ENCODE measurements at places on chromosomes 16 and 17.

GRCh38 chr16:18942061-18942460 is 15.9 kb upstream of the SMG1 start:
- no peak for DNase-seq

DNA sequence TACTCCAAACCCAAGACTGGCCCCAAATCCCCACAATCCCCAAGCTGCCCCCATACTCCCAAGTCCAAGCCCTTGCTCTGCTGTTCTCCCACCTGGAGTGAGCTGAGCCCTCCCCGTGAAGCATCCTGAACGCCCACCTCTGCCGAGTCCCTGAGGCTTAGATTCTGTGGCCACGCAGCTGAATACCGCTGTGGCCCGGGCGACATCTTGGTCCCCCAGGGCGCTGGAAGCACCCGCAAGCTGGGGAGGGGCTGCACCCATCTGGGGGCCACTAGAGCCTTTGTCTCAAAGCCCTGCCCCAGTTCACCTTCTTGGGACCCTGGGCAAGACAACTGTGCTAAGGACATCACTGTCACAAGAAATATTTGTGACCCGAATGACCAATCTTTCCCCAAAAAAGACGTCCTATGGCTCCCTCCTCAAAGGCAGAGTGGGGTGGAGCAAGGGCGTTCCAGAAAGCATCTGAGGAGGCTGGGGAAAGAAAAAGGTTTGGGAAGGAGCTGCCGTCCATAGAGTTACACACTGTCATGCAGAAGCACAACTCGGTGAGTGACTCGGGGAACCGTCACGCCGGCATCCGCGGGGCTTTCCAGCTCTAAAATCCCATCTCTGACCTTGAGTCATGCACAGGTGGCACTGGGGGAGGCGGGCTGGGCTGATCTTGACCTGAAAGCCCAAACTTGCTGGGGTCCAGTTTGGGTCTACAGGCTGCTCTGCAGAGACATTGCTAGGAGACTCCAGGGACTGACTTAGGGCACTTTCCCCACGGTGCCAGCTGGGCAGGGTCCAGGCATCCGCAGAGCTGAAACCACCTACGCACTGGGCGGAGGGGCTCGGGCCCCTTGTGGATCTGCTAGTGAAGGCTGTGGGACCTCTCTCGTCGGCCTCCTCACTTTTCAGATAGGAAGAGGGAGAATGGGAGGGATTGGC is 6.6 kb downstream of the PTX4 start:
- DNase-seq, result peak; percentile 84

DNA sequence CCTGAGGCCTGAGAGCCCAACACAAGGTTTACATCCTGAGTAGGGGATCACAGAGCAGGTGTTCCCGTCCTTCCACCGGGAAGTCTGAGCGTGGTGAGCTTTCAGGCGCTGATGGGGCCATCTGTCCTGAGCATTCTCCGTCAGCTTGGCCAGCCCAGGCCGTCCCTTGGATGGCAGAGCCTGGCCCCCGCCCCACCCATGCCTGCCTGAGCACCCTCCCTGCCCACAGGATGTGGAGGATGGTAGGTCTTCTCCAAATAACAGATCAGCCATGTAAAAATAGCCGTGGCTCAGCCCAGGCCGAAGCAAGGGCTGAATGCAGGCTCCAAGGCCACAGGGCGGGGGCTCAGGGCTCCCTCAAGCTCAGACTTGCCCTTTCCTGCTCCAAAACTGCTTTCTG is 20.2 kb downstream of the SPNS2 start:
- no peak for DNase-seq

DNA sequence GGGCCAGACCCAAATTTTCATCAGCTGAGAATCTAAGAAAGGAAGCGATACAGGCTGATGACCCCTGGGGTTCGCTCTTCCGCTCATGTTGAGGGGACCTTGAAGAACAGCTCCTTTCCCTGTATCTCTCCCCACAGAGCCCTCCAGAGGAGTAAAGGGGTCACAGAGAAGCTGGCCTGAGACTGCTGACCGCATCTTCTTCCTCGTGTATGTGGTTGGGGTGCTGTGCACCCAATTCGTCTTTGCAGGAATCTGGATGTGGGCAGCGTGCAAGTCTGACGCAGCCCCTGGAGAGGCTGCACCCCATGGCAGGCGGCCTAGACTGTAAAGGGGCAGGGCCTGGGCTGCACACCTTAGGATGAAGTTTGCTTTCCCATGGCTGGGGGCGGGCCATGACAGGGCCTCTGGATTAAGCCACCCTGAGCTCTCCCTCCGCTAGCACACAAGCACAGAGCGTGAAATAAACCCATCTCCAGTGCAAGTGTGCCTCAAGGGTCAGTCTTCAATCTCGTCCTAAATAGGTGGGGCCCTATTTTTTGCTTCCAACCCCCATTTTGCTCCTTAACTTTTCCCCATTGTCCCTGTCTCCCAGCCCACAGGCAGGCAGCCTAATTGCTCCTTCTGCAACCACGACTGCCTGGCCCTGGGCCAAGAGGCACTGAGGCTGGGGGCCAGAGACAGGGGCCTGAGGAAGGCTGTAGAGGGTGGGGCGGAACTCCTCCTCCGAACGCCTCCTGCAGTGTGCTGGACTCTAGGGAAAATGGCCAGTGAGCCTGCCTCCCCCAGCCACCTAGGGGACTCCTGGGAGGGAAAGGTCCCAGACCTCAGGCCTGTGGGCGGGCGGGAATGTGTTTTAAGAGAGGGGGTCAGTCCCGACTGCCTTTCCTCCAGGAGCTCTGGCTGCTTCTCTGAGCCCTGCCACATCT is 3.6 kb downstream of the ZACN start:
- DNase-seq, result no peak

- DNase-seq, result peak; percentile 67
These were observed 117.8 kb downstream of the SLC39A11 start for GRCh38 chr17:72974605-72975232.

GRCh38 chr16:23057013-23057596 is 92.1 kb downstream of the USP31 start:
- DNase-seq, result no peak

- peak; percentile 95 for DNase-seq
These were observed 50.8 kb downstream of the TOM1L2 start for GRCh38 chr17:17921192-17922069.

DNA sequence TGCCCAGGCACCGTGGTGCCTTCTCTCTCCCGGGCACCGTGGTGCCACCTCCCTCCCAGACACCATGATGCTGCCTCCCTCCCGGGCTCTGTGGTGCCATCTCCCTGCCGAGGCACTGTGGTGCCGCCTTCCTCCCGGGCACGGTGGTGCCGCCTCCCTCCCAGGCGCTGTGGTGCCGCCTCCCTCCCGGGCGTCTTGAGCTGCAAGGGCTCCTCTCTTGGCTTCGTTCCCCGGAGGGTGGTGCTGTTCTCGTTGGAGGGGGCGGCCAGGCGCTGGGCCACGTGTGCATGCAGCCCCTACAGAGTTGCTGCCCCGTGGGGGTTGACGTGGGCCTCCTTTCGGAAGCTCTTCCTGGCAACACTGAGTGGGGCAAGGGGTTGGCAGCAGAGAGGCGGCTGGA is 8.2 kb downstream of the CENPX start:
- no peak for DNase-seq

- peak; percentile 92 for DNase-seq
These were observed at the start of gene DNAJA3 for GRCh38 chr16:4425378-4426020. Gene DNAJA3 (plus strand): TSS chr16:4425868. CDS start chr16:4425882, 14 bp downstream.

- no peak for DNase-seq
These were observed 16.4 kb downstream of the ST3GAL2 start for GRCh38 chr16:70422543-70422942.
